HEK293T (cell line): ENCODE measurements at places on chromosomes 2 and 18.

- no peak for DNase-seq
Measured at GRCh38 chr2:26529406-26530239, 51.7 kb upstream of the OTOF start.

DNA sequence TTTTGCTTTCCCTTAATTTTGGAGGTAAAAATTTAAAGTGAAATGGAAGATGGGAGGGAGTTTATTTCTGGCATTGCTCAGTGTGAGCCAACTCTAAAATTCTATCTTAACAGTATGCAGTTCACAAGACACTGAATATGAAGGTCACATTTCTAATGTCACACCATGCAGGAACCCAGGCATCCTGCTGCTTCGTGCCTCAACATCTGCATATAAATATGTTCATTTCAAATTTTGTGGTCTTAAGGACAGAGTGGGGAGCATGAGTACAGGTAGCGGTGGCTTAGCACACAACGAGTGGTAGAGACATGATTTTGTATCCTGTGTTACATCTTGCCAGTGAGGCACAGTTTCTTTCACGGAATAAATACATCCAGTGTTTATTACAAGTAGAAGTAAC is 102.4 kb downstream of the ARL4C start:
- DNase-seq: no peak

- DNase-seq: no peak
Measured at GRCh38 chr18:50286391-50287027, 983 bp downstream of the CXXC1 start.

- DNase-seq: no peak
Measured at GRCh38 chr2:102051692-102052277, 60.0 kb downstream of the IL1R2 start.

GRCh38 chr2:35931626-35932025 is 424.0 kb upstream of the CRIM1 start:
- DNase-seq: no peak

GRCh38 chr2:224143526-224143925 is 104.4 kb upstream of the SERPINE2 start:
- DNase-seq: no peak

DNA sequence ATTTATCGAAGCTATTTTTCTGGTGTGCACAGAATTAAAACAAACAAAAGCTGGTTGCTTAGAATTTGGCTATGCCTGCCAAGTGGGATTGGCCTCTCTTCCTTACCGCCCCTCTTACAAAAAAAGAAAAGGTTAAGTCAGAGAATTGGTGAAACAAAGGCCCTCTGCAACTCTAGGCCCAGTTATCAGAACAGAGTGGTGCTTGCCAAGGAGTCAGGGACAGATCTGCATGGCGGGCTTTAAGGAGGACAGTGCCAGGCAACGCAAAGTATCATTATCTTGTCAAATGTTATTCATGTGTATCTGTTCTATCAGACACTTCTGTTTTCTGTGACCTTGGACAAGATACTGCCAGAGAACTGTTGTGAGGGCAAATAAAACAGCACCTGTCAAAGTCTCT is 78.3 kb downstream of the TGIF1 start:
- no peak for DNase-seq

DNA sequence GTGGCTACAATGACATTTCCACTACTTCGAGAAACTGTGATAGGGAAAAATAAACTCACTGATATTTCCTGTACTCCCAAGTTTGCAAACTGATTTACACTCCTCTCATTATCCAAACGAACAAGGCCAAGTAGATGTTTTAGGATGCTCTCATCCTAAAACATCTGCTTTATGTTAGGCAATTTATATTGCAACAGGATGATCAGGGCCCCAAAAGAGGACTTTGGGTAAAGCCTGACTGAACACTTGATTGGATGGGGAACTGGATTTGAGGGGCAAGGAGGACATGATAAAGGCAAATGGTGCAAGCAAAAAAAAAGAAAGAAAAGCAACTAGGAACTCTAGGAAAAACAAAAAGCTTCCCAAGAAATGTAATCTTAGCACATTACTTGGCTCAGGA is 2.1 kb upstream of the HES6 start:
- DNase-seq: no peak

GRCh38 chr2:110853516-110853915 is 121.1 kb downstream of the ACOXL start:
- peak; percentile 60 for DNase-seq

- no peak for DNase-seq
Measured at GRCh38 chr2:158045362-158045761, 56.3 kb upstream of the UPP2 start.

GRCh38 chr18:79788734-79789085 is 9.0 kb upstream of the KCNG2 start:
- DNase-seq: no peak

- DNase-seq: no peak
Measured at GRCh38 chr2:241558532-241559322, at the start of gene BOK. Gene BOK, plus strand, starts transcription at chr2:241558745. Its CDS starts 739 bp downstream, at chr2:241559484.

DNA sequence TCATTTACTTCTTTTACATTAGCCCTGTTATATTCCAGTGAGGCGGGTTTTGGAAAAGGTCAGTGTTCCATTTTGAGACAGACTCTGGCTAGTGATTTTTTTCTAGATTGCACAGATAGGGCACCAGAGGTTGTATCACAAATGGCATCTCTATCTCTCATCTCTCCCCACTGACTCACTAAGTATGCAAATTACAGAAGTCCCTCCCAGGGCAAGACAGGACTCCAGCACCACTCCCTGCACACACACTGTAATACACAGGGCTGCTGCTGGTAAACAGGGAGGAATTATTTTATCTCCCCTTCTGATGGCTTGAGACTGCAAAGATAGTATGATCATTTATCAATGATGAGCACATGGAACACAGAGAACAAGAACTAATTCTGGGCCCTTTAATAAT is 46.2 kb downstream of the AKAIN1 start:
- no peak for DNase-seq

- no peak for DNase-seq
Measured at GRCh38 chr2:191272064-191272463, 26.9 kb downstream of the MYO1B start.

DNA sequence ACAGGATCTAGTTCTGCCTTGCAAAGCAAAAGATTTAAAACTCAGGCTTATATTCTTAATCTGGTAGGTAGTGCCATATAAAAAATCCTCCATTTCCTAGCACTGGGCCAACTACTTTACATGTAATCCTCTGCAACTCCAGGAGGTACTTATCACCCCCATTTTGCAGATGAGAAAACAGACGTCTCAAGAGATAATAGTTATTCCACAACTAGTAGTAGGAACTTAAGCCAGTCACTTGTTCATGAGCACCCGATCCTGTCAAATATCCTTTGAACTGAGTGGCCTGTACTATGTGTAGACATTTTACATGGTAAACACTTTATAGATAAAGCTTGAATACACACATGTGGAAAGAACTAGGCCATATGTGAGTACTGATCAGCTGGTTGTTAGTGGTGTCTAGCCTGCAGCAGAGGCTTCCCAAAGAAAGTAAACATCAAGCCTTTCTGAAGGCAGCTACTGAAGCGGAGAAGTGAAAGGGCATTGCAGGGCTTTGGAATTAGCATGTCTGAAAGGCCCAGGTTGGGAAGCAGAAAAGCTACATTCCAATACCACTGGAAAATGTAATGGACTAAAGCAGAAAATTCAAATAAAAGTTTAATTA is 48.0 kb downstream of the NAB1 start:
- DNase-seq: no peak

DNA sequence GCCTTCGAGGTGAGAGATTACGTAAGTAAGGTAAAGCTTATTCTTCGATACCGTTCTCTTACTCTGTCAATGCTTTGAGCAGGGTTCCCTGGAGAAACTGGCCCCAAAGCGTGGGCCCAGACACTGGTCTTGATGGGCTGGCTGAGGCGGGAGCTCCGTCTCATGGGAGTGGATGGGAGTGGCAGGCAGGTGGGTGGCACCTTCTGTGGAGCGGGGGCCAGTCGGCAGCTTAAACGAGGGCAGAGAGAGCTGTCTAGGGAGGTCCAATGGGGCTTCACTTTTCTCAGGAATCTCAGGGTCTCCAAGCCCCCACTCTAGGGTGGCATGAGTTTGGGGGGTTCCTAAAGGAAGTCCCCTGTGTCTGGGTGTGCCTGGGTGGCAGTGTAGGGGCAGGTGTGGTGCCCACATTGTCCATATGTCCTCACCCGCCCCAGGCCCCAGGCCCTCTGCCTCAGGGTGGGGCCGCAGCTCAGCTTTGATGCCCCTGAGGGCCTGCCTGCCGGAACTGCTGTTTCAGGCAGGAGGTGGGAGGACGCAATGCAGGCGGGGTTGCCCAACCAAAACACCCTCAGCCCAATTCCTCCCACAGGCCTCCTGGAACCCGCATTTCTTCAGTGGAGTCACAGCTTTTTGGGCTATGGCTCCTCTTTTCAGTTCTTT is 32.5 kb upstream of the FOSL2 start:
- no peak for DNase-seq

DNA sequence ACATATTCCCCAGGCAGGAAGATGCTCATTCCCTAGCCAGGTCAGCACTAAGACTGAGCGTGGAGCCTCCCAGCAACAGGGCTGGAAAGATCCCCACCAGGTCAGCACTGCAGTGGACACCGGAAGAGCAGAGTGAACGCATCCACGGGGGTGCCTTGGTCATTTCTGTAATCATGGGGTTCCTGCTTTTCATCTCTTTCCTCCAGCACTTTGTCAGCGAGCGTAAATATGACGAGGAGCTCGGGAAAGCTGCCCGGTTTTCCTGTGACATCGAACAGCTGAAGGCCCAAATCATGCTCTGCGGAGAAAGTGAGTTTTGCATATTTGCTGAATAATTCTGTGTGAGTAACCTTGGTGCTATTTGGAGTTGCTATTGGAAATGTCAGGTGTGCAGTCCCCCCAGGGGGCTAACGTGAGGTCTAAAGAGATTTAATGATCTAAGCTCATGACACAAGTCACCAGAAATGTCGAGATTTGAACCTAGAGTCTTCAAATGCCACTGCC is 40.1 kb downstream of the KCTD18 start:
- DNase-seq: no peak

- DNase-seq: no peak
Measured at GRCh38 chr18:52395146-52395852, 55.3 kb downstream of the DCC start.

- DNase-seq: no peak
Measured at GRCh38 chr2:109153807-109154206, 24.8 kb downstream of the SH3RF3 start.

- DNase-seq: no peak
Measured at GRCh38 chr2:215401896-215402379, 33.9 kb downstream of the FN1 start.

DNA sequence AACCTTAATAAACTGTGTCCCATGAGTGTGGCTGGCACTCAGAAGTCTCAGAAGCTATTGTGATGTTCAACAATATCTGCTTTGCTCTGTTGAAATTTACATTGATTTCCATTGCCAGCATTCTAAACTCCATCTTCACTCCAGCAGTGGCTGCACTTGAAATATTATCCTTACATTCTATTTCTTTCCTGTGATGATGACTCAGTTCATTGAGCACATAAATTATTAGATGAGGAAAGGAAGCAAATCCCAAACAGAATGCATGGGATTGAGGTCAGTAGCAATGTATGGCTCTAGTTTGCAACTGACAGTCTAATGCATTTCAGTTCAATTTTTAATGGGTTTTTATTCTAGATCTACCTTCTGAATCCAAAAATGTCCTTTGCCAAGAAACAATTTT is 92.4 kb upstream of the TTN start:
- no peak for DNase-seq

- DNase-seq: no peak
Measured at GRCh38 chr2:187302116-187302515, 145.9 kb downstream of the CALCRL start.

DNA sequence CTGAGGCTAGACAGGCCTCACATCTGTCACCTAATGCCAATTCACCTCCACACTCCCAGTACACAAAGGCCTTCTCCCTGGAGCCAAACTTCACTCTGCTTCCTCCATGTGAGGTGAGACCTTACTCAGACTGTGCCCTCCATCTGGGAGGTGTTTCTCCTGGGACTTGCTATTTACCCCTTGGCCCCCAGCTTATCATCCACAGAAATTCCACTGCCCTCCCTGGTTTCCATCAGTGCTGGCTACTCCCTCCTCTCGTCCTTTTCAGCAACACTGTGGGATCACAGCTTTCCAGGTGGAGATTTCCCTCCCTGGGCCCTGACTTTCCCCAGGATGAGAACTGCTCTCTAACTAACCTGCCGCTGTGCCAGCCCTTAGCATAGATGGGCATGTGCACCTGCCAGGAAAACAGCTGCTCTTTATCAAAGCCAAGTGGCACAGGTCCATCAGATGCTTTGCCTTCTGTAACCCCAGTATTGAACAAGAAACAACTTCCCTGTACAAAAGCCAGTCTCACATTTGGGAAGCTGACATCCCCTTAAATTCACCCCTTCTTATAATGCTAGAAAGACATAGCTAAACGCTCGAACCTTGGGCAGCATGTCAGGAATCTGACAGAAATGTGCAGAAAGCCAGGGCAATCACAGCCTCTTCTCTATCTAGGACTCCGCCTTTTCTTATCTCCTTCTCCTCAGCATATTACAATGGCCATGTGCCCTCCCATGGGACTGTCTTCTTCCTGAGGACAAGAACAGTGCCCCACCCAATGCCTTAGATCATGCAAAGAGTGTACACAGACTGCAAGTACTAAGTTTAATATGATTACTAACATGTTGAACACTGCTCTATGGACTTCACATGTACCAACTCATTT is 535.5 kb upstream of the ID2 start:
- no peak for DNase-seq

GRCh38 chr2:131056204-131056931 is 36.9 kb downstream of the FAM168B start:
- DNase-seq: no peak

GRCh38 chr2:241030883-241031282 is 32.5 kb downstream of the SNED1 start:
- no peak for DNase-seq

DNA sequence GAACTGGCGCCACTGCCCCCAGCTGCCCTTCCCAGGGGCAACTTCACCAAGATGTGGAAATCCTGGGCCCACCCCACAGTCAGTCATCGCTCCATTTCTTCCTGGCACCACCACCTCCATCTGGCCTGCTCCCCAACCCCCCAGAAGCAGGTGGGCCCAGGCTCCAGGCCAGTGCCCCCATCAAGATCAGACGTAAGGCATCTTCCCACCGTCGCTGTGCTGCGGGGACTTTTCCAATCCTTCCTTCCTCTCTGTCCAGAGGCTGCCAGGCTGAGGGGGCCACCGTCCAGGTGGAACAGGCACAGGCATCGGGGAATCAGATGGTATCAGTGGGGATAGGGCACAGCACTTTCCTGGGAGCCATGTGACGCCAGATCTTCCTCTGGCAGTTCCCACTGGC is 8.1 kb downstream of the PRLH start:
- no peak for DNase-seq

DNA sequence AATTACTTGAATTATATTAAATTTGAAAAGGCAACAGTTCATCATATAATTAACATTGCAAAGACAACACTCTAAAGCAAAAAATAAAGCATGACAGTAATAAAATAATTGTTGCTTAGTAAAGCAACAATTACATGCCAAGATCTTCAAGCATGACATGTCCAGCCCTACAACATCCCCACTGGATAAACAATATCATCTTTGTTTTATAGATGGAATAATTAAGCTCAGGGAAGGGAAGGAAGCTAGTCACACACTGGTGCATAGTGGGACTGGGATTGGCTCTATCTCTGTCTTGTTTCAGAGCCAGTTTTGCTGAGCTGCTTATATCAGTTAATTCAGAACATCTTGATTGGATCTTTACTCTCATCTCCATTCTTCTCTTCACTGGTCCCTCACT is 49.9 kb upstream of the PARD3B start:
- DNase-seq: no peak
